ENCODE measurements at places on chromosomes 16 and 17. TPM values are rescaled to one million over a fixed set of nuclear protein-coding genes. Genes with fewer than 3 reads are reported as not detected.

DNA sequence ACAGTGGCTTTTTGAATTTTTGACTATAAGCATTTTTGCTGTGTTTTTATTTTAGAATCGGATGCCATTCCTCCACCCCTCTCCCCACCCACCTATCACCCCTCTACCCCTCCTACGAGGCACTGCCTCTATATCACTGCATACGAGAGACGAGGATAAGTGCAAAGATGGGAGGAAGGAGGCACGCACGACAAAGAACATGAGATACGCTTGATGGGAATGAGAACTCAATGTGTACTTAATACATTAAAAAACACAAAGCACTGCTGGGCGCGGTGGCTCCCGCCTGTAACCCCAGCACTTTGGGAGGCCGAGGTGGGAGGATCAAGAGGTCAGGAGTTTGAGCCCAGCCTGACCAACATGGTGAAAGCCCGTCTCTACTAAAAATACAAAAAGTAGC is 8.8 kb upstream of the USP43 start:
- DNase-seq = no peak

DNA sequence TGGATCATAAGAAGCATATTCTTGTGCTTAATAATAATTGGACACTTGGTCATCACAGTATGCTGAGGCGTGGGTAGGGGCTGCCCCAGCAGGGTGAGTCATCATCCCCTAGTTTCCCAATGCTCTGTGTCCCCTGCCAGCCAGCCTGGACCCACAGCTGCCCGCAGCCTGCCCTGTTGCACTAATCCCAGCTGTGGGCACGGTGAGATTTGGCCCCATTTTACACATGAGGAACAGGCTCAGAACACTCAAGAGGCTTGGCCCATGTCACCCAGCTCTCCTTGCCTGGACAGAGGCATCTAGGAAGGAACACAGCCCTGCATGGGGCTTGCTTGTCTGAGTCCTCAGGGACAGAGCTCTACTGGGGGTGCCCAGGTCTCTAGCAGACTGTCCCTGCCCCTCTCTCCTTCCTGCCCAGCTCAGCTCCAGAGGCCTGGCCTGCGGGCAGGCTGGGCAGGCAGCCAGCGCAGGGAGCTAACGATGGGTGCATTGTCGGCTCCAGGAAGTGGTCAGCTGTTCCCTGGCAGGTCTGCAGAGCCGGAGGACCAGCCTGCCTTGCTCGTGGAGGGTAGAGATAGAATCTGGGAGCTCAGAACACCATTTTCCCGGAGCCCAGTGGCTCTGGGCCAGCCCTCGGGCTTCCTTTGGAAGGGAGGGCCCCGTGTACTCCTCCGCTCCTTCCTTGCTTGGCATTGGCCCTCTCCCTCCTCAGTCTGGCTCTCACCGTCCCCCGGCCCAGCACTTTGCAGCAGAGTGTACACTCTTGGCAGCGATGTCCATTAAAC is 189.4 kb downstream of the RAB11FIP4 start:
- peak; percentile 89 for DNase-seq

GRCh38 chr16:89070590-89070989 is 23.1 kb upstream of the ACSF3 start:
- no peak for DNase-seq

Gene KRT12
- not detected for total RNA-seq

DNA sequence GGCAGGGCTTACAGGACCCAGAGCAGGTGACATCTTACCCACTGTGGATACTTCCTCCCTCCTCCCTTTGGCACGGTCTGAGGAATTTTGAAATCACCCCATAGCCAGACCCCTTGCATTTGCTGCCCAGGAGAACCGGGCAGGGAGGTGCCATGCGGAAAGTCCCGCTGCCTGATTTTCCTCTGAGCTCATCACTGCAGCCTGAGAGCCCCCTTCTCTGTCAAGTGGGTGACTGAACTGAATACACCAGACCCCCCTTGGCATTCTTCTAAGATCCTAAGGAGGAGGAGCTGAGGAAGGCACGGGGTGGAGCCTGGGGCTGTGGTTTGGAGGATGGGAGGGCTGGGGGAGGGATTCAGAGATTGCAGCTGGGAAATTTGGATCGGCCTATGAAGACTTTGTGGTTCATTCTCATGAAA is 173.4 kb downstream of the RAB11FIP4 start:
- no peak for DNase-seq

GRCh38 chr17:67511012-67511411 is 133.9 kb downstream of the PITPNC1 start:
- DNase-seq = no peak

DNA sequence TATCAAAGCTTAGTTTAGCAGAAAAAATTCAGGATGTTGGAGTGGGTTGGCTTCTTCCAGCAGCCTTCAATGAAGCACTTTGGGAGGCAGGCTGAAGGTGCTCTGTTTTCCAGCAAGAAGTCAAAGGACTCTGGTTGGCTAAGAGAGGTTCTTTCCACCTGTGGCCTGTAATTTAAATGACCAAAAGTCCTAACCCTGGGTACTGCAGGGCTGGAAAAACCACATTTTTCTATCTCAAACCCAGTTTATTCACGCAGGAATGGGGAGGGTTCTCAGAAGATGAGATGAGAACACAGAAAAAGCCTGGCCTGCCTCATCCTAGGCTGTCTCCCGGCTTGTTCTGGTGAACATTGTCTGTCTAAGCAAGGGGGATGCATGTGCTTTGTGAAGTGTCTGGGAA is 68.6 kb upstream of the ZFHX3 start:
- no peak for DNase-seq

DNA sequence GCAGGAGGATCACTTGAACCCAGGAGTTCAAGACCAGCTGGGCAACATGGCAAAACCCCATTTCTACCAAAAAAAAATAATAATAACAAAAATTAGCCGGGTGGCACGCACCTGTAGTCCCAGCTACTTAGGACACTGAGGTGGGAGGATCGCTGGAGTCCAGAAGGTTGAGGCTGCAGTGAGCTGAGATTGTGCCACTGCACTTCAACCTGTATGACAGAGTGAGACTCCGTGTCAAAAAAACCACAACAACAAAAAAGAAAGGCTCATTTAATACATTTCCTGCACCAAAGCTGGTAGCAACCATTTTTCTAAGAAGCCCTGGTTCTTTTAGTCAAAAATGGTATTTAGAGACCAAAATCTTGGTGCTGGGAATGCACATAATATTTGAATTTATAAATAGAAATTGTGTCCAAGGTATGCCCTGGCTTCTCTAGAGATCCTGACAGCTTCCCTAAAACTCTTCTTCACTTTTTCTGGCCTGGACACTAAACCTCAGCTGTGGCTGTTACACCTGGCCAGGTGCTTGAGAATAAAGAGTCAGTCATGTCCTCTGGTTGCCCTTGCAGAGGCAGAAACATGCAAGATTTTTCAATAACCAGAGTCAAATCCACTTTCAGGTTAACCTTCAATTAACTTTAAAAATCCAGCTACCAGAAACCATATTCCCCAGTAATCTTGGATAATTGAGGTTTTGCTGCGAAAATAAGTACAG is 35.9 kb downstream of the SCNN1B start:
- no peak for DNase-seq

GRCh38 chr17:77382966-77383612 is 242.3 kb downstream of the SEC14L1 start:
- no peak for DNase-seq

- DNase-seq = no peak
Observed at GRCh38 chr16:79690159-79690558, 89.6 kb upstream of the MAF start.

GRCh38 chr17:45296003-45296832 is 20.6 kb downstream of the MAP3K14 start:
- peak; percentile 58 for DNase-seq

GRCh38 chr16:85999778-86000177 is 100.8 kb downstream of the IRF8 start:
- DNase-seq = no peak

GRCh38 chr16:69436896-69437295 is 12.5 kb downstream of the CYB5B start:
- DNase-seq = no peak

DNA sequence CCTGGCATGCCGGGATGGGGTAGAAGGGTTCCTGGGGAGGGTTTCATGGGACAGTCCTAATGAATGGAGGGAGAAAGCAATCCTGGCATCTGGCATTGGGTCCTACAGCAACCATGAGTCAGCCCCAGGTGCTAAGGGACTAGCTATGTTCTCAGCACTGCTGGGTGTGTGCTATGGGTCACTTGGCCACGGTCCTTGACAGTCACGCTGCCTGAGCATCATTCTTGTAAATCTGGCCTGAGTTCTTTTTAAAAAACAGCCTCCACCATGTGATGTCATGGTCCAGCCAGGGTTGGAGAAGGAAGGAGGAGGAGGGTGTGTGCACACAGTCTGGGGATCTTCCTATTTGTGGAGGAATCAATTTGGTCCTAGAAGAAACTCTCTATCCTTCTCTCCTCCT is 6.2 kb upstream of the RAMP2 start:
- peak; percentile 72 for DNase-seq

DNA sequence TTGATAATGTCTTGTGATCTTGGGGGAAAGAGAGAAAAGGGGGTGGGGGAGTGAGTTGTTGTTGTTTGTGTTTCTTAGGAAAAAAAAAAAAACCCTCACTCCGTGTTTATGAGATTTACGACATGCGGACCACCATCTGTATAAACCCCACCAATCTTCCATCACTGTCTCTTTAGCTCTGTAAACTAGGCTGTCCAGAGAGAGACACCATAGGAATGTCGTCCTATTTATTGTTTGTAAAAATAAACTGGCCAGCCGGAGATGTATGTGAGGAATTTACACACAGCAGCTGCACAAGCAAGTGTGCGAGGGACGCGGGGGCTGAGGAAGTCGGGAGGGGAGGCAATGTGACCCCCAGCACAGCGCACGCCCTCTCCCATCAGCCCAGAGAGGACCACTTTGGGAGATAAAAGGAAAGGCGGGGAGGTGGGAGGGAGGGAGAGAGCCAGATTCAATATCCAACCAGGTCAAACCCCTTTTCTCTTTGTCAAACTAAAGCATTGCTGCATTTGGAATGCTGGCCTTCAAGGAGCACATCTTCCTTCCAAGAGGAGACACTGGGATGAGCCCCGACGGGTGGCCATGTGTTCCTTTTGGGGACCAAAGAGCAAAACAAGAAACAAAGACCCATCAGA is 136.2 kb upstream of the SALL1 start:
- DNase-seq = no peak

DNA sequence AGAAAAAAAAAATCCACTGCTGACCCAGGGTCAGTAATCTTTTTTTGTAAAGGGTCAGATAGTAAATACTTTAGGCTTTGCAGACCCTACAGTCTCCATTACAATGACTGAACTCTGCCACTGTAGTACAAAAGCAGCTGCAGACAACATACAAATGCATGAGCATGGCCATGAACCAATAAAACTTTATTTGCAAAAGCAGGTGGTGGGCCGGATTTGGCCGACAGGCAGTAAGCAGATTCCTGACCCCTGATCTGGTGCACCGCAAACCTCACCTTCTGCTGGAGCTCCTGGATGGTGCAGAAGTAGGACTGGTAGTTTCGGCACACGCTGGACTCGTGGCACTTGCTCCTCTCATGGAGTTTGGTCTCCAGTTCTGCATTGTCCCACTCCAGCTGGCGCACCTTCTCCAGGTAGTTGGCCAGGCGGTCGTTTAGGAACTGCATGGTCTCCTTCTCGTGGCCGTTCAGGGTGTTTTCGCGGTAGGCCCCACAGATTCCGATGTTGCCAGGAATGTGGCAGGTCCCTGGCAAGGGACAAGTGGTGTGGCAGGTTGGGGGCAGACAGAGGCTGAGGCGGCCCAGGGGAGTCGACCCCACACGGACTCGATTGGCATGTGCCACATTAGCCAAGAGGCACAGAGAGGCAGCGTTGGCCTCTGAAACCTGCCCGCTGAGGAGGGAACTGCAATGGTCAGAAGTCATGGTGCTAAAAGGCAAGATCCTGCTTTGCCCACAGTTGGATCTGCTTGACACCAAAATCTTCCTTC is 13.1 kb downstream of the KRT37 start:
- DNase-seq = no peak

Gene RGS11
- total RNA-seq = 12.5 TPM

DNA sequence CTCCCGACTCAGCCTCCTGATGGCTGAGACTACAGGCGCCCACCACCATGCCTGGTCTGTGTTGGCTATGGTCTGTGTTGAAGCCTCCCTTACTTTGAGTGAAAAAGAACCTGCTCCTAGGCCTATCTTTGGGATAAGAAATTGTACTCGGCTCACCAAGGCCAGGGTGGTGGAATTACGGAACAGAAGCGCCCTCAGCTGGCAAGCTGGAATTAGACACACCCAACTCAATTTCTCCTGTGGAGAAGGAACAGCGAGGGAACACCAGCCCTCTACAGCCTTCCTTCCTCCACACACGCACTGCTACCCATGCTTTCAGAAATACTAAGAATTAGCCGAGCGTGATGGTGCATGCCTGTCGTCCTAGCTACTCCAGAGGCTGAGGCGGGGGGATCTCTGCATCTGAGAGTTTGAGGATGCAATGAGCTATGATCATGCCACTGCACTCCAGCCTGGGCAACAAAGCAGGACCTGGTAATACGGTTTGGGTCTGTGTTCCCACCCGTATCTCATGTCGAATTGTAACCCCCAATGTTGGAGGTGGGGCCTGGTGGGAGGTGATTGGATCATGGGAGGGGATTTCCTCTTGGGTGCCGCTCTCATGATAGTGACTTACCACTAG is 40.1 kb upstream of the RBBP6 start:
- DNase-seq = no peak

DNA sequence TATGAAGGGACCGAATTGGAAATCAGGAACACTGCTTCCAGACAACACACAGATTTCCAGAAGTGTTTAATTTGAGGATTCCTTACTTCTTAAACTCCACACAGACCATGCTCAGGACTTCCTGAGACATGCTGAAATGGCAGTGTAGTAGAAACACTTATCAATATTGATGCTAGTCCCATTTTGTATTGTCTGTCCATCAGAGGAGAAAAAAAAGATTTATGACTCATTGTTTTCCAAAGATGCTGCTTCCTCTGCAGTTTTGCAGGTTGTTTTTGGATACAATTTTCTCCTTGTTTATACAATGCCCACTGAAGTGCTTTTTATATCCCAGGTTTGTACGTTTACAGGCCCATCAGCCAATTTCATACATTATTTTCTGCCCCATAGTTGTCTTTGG is 68.3 kb upstream of the TANC2 start:
- no peak for DNase-seq

DNA sequence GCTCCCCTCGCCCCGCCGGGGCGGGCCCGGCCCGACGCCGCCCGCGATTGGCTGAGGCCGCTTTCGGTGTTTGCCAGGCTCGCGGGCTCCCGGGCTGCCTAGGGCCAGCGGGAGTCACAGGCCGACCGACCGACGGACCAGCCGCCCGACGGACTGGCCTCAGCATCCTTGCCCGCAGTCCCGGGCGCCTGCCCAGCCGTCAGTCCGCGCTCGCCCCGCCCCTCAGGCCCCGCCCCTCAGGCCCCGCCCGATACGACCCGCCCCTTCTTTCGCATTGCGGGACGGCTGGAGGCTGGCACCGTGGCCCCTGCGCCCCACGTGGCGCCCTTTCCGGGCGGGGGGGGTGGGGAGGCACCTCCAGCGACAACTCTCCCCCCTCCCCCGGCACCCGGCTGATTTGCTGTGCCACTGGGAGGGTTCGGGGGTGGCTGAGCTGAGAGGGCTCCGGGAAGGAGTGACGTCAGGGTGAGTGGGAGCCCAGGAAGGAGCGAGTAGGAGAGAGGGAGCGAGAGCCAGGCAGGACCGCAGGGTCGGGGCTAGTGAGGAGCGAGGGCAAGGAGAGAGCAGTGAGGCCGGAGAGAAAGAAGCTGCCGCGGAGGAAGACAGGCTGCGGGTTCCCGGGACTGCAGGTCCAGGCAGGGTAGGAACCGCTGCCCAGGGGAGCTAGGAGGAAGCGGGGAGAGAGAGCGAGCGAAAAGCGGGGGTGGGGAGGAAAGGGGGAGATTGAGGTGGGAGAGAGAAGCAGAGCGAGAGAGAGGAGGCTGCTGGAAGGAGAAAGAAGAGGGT is at the start of gene ASPHD1:
ASPHD1 (plus strand) TSS at position 387 of the 786 bp plus-strand sequence. CDS start 484 bp downstream, outside the sequence.
- peak; percentile 81 for DNase-seq

Measured in Right ventricle myocardium superior (tissue), 1 donor.